ENCODE measurements at places on chromosomes 13 and 19. TPM values are rescaled to one million over a fixed set of nuclear protein-coding genes. Genes with fewer than 3 reads are reported as not detected.

The KLHL26 gene
- 17.1 TPM for total RNA-seq

DNA sequence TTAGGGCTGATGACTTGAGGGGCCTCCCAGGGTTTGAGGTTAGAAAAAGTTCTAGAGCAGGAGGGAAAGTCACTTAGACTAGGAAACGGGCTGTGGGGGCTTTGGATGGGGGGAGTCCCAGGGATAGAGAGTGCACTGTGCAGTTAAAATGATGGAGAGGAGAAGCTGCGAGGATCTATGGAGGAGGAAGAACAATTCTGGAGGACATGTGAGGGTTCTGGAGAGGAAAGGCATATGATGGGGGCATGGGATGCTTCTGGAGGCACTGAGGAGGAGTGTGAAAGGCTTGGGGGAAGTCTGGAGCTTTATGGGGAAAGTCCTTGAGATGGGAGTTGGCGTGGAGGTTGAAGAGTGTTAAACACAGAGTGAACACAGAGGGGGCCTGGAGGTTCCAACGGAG, 2.2 kb downstream of the KCNC3 start:
- no peak for DNase-seq

DNA sequence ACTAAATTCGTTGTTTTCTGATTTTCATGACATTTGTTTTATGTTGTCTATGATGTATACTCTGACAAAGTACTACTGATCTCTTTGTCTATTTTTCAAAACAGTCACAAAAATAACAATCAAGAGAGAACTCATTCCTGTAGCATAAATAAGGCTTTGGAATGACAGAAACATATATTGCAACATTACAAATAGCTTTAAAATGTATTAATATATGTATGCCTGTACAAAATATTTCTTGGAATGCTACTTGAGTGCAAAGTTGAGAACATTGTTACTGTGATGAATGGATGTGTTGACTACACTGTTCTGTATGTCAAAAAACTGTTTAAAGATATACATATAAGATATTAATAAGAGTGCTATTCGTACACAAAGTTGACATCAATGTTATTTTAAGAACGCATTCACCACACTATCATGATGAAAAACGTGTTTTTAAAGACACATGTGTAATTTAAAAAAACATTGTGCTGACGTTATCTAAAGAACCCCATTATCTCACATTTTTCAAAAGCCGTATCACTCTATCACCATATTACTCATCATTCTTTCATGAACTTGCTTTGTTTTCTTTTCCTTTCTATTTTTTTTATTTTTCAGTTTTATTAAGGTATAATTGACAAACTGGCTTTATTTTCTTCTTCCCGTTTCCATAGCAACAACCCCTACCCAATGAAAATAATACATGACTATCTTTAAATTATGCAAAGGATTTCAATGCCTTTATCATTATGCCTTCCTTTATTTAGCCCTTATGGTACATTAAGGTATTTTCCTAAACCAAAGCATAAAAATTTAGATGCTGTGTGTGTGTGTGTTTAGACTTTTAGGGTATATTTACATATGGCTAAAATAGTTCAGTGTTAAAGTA, 918.8 kb downstream of the SLITRK1 start:
- DNase-seq: no peak

DNA sequence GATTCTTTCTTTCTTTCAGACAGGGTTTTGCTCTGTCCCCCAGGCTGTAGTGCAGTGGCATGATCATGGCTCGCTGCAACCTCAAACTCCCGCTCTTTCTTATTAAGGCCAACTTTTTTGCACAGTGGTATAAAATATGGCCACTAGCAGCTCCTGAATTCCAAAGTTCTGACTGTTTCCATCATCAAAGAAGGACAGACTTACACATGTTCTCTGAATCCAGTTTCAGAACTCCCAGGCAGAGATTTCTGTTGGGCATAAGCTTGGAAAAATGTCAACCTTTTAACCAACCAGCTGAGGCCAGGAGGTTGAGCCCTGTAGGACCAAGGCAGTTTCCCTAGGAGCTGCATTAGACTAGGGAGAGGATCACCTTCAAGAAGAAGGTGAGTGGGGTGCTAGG, 184.1 kb downstream of the HS6ST3 start:
- DNase-seq: no peak

GRCh38 chr19:41745756-41746155, 9.6 kb upstream of the CEACAM6 start:
- no peak for DNase-seq

DNA sequence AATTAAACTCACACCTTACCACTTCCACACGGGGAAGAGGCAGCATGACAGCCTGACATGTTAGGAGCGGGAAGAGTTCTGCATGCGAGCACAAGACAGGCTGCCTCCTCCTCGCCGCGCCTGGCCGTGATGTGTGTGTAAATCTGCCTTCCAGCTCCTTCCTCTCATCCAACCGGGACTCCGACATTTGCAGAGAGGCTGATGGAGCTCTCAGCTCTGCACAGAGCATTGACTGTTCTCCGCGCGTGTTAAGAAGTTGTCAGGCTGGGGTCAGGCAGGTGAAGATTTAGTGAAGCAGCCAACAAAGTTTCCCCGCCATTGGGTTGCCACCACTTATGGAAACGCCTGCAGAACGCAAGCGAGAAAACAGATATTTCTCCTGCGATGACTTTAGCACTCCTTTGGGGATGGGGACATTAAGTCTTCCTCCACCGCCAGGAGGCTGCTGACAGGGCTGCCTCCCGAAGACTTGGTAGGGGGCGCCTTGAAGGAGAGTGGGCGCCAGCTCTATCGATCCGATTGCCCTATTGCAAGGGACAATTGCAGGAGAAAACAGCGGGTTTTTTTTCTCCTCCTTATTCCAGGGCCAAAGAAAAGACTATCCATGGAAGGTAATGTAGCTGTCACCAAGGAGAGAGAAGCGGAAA, 213.9 kb upstream of the TSHZ3 start:
- DNase-seq: no peak

- DNase-seq: no peak
Measured at GRCh38 chr19:52028780-52029123, 573 bp upstream of the ZNF614 start.

All from HCT116 (cell line).